Stimulated activated CD8-positive, alpha-beta memory T cell treated with anti-CD3 and anti-CD28 coated beads, Interleukin-2, amount 100 ng/mL, for 1 hour (primary cell): ENCODE measurements at places on chromosomes 7 and 10.

- DNase-seq: no peak
Observed at GRCh38 chr7:72019436-72019835, 392.7 kb downstream of the CALN1 start.

- DNase-seq: no peak
Observed at GRCh38 chr10:73838827-73839226, 27.4 kb upstream of the NDST2 start.

- DNase-seq: no peak
Observed at GRCh38 chr10:4034907-4035598, 250.0 kb upstream of the KLF6 start.

- no peak for DNase-seq
Observed at GRCh38 chr7:84043661-84044191, 150.9 kb downstream of the SEMA3A start.

GRCh38 chr7:69564454-69565417, 33.5 kb upstream of the AUTS2 start:
- DNase-seq: no peak

DNA sequence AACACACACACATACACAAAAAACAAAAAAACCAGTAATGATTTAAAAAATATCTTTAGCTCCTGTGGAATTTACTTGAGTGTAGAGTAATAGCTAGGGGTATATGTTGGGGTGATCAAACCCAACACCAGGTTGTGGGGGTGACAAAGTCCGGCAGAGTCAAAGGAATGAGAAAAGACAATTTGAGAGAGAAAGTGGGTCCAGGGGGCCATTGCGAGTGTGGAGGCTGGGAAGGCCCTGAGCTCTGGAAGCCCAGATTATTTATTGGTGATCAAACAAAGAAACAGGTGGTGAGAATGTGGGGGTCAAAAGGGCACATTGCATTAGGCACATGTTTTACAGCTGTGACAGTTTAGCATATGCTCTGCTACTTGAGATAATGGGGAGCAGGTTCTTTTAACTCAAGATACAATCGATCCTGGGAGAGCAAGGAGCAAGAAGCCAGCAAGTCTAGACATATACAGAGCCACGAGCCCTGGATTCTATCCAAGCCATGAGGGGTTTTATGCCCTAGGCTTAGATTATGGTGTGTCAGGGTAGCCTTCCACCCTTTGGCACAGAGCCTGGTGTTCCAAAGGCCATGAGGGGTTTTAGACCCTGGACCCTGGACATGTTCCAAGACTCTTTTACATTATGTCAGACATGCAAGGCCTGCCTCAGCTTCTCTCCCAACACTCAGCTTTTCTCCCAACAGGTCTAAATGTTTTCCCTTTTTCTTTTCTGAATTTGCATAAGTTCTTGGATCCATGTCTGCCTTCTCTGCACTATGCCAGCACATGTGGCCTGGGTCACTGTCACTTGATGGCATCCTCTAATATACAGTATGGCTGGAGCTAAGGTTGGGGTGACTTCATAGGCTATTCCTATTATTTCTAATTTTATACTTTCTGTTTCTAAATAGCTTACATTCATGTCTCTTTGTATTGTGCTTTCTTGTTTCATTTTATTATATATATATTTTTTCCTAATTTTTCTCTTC, 48.6 kb upstream of the MKI67 start:
- DNase-seq: no peak

- no peak for DNase-seq
Observed at GRCh38 chr7:87173471-87173870, 21.2 kb downstream of the DMTF1 start.

DNA sequence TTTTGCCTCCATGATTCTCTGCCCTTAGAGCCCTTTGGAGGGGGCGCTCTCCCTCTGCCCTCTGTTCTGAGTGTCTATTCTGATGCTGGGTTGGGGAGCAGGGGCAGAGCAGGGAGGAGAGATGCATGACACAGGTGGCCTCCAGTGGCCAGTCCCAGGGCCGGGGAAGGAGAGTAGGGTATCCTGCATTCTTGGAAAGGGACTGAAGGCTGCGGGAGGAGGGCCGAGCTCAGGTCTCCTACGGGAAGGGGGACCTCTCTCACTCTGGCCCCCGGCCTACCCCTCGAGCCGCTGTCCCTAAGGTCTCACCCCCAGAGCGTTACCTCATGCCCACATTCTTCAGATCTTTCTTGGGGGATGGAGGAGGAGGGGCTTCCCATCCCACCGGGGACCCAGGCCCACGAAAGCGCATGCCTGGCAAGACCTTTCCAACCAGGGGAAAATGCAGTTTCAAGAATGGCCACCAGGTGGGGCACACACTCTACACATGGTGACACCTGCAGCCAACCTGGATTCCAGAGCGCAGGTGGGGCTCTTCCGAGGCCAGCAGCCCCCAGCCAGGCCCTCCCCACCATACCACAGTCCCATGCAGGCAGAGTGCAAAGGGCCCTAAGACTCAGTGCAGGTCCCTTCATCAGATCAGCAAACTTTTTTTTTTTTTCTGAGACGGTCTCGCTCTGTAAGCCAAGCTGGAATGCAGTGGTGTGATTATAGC, 86.4 kb downstream of the MYL10 start:
- peak; percentile 49 for DNase-seq

- DNase-seq: no peak
Observed at GRCh38 chr7:157355784-157356511, 19.1 kb downstream of the DNAJB6 start.

GRCh38 chr10:115957786-115958442, 315.1 kb downstream of the GFRA1 start:
- DNase-seq: no peak

GRCh38 chr7:127189074-127189473, 63.7 kb downstream of the GRM8 start:
- no peak for DNase-seq

GRCh38 chr7:106964466-106964865, 80.0 kb upstream of the PRKAR2B start:
- DNase-seq: no peak

- no peak for DNase-seq
Observed at GRCh38 chr10:44921061-44921460, 9.9 kb downstream of the TMEM72 start.

DNA sequence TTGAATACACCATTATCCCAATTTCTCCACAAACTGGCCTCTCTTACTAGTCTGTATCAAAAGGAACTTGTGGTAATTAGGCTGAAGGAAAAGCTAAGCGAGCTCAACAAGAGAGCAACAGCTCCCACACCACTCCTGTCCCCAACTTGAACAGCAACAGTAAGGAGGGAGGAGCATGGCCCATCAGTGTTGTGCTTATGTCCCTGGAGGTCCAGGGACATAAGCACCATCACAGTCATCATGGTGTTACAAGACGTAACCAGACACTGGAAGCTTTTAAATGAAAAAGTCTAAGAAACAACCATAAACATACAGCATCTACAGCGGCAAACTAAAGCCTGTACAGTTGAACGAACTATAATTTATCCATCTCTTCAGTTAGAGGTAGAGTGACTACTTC, 989 bp downstream of the ERLIN1 start:
- no peak for DNase-seq

GRCh38 chr7:123661765-123662164, 6.1 kb downstream of the LMOD2 start:
- DNase-seq: no peak

DNA sequence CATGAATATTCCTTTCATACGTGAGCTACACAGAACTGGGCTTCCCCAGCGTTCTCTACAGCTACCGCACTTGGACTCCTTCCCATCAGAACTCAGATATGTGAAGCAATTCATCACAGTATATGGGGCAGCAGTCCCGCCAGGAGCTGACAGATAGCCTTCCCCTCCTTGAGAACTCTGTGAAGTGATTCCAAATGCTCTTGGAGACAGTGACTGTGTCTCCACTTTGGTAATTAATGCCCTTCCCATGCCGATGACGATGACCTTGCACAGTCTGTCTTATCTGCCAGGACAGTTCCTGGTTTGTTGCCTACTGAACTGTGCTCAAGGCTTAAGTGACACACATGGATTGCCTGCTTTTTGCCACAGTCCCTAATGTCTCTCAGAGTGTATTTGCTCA, 75.0 kb upstream of the AFAP1L2 start:
- no peak for DNase-seq

DNA sequence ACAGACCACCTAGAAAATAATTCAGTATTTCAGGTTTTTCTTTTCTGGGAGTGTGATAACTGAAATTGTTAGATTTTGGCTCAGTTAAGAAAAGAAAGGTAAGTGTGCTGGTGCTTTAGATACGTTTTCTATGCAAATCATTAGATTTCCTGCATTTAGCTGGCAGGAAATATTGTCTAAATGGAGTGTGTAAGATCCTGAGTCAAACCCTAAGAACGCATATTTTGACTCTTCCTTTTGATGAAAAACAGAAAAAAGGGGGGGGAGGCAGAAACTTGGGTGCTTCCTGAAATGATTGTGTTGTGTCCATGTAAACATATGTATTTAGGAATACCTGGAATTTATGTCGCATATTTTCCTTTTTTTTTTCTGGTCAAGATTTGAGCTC, 1.2 kb downstream of the GRK5 start:
- DNase-seq: no peak

- DNase-seq: no peak
Observed at GRCh38 chr10:122350893-122351292, 23.6 kb upstream of the PLEKHA1 start.

DNA sequence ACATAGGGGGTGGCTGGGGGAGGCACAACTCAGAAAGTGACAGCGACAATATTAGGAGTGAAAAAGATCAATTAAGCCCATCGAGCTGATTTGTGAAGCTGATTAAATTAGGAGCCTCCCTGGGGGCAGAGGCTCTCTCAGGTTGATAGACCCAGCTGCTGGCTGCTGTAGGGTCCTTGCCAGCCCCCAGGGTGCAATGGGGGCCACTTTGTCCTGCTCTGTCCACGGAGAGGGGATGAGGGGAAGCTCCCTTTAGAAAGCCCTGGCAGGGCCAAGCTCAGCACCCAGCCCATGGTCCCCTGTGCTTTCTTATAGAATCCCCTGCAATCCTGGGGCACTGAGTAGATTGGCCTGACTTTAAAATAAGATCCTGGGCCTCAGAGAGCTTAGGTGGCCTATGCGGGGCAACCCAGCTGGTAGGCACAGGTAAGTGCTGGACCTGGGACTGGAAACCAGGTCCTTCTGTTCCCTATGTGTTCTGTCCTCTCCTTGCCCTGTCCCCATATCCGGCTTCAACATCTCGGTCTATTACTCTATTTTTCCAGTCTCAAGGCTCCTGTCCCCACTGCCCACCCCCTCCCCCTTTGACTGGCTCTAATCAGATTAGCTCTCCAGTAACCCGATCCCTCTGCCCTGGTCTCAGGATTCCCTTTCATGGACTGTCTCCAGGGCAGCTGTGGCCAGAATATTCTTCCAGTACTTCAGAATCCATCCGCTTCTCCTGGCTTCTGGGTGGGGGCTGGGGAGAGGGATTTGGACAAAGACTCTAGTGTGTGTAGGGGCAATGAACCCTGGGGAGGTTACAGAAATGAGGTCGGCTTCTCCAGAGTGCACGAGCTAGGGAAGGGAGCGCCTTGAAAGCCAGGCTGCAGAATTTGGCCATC, 259.6 kb downstream of the RPS24 start:
- no peak for DNase-seq

- DNase-seq: no peak
Observed at GRCh38 chr7:26657686-26658388, 206.6 kb downstream of the SKAP2 start.

DNA sequence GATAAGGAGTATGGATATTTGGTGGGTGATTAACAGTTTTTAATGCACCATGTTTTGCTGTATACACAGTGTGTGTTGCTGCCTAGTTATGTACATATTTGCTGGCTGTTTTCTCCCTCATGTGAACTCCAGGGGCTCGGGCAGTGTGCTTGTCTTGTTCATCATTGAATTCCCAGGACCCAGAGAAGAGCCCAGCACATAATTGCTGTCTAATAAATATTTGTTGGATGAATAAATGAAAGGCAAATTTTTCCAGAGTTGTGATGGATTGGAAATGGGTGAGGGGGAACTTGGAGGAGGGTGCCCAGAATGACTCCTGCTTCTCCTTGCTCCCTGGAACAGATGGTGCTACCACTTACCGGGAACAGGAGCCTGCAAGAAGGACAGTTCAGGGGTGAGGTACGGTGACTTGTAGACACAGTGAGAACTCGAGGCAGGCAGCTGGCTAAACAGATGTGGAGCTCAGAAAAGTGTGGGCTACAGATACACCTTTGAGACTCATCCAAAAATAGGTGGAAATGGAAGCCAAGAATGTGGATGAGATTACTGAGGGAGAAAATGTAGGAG, 586.8 kb upstream of the MGMT start:
- no peak for DNase-seq

DNA sequence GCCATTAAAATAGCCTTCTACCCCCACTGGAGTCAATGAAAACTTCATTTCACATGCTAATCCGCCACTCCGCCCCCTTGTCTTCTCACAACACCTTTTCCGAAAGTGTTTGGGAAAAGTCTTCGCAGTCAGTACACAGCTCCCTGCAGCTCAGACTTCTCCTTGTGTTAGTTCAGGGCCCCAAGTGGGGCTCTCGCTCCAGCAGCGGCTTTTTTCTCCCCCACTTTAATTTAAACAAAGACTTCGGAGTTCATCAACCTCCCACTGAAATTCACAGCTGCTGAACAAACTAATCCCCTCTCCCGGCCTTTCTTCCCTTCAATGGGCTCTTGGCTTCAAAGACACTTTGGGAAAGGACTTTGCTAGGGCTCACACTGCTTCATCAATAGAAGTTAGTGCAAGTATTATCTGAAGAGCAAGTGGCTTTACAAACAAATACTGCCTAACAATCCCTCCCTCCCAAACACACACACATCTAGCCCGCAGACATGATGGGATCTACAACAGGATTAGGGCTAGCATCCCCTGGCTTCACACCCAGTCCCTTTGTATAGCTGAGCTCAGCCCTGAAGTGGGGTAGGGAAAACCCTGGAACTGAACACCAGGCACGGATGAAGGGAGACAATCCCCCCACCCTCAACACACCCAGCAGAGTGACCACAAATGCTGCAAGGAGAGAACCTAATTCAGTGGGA, 23.1 kb downstream of the WNT8B start:
- no peak for DNase-seq

DNA sequence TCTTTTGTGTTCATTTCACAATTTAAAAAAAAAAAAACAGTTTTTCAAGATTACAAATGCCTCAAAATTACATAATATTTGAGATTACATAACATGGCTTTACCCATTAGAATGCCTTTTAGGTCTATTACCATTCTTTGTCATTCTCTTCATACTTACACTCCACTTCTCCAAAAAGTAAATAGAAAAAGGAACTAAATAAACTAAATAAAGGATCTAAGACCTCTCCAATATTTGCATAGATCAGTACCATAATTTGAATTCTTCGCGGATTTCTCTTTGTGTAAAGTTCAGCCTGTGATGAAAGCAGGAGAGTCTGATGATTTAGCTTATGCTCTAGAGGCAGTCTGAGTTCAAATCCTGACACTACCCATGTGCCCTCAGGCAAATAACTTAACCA, 56.4 kb upstream of the C1GALT1 start:
- no peak for DNase-seq

- no peak for DNase-seq
Observed at GRCh38 chr10:114611617-114612016, 46.5 kb downstream of the ABLIM1 start.

- DNase-seq: no peak
Observed at GRCh38 chr10:113053881-113054280, 103.8 kb downstream of the TCF7L2 start.
